ENCODE measurements at places on chromosomes 12 and 14.

GRCh38 chr12:28780096-28780495, 369.0 kb upstream of the FAR2 start:
- no peak for DNase-seq

GRCh38 chr12:127450826-127451225, 816.1 kb upstream of the TMEM132C start:
- no peak for DNase-seq

DNA sequence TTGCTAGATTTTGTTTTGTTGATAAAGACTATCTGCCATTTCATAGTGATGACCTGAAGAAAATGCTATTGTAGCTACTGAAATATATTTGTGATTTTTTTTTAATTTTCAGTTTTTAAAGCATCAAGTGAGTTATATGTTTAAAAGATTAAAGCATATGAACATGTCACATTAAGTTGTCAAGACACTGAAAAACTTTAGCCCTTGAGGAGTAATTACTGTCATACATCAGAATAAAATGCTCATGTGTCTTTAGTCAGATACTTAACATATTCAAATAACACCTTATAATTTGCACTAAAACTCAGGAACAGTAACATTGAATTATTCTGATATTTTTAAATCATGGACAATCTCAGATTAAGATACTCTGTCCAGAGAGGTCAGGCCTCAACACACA, 108.1 kb upstream of the ATXN7L3B start:
- no peak for DNase-seq

DNA sequence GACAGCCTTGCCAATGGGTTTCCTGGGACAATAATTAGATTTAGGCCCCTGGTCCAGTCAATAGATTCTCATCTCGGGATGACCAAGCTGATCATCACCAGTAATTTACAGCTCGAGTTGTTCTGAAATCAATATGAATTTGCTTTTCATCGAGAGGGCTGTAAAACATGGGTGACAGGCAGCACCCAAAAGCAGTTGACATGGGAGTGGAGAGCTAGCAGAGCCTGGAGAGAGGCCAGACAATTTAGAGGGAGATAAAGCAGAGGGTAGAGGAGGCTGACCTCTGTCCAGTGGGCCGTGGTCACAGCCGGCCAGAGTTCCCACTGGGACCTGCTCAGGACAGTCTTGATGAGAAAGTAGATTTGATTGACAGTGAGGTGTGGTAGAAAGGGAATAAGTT, 157.3 kb downstream of the ASCL4 start:
- no peak for DNase-seq

- DNase-seq, result no peak
Observed at GRCh38 chr12:30850684-30851083, 75.9 kb upstream of the TSPAN11 start.

- no peak for DNase-seq
Observed at GRCh38 chr12:127729381-127729780, 537.6 kb upstream of the TMEM132C start.

GRCh38 chr12:12202105-12202504, 64.7 kb downstream of the LRP6 start:
- DNase-seq, result no peak

DNA sequence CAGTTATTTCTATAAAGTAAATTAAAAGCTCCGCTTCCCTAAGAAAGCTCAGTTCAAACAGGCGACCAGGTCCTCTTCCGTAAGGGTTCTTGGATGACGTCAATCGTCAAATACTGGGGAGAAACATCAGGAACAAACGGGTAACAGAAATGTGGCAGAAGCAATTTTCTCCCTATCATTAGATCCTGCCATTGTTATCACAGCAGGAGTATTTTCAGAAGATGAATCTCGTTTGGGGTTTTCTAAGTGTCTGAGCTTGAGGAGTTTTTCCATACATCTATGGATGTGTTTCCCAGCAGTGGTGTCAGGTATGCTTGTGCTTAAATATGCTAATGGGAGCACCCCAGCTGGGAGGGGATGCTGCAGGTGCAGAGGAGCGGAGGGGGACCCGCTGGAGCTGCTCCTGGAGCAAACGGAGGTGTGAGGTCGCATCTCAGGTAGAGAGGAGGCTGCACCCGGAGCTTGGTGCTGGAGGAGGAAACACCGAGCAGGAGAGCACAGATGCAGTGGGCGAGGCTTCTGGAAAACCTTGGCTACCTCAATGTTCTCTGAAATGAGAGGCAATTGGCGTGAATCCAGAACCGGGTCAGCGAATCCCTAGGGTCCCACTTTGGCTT, 795.5 kb downstream of the AACS start:
- DNase-seq, result no peak

- no peak for DNase-seq
Observed at GRCh38 chr14:99173086-99173485, 98.9 kb downstream of the BCL11B start.

DNA sequence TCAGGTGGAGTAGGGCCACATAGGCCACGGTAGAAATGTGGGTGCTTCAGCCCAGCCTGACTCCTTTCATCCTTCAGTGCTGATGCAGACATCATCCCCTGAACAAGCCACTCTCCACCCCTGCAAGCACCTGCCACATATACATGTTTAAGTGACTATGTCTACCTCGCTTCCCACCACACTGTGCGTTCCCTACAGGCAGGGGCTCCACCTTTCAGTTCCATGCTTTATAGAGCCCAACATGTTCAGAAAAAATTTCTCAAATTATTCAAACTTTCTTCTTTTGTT, 11.6 kb downstream of the SLC7A7 start:
- no peak for DNase-seq

GRCh38 chr12:53324113-53324778, 2.8 kb upstream of the AAAS start:
- no peak for DNase-seq

GRCh38 chr12:84960918-84961317, 48.3 kb upstream of the SLC6A15 start:
- no peak for DNase-seq
